NCI-H2029 treated with DMSO at 0.1 percent for 48 hours (cell line): ENCODE measurements at places on chromosomes 13 and 19.

GRCh38 chr13:111183959-111184358 lies 68.8 kb downstream of the ARHGEF7 start:
- no peak for DNase-seq

DNA sequence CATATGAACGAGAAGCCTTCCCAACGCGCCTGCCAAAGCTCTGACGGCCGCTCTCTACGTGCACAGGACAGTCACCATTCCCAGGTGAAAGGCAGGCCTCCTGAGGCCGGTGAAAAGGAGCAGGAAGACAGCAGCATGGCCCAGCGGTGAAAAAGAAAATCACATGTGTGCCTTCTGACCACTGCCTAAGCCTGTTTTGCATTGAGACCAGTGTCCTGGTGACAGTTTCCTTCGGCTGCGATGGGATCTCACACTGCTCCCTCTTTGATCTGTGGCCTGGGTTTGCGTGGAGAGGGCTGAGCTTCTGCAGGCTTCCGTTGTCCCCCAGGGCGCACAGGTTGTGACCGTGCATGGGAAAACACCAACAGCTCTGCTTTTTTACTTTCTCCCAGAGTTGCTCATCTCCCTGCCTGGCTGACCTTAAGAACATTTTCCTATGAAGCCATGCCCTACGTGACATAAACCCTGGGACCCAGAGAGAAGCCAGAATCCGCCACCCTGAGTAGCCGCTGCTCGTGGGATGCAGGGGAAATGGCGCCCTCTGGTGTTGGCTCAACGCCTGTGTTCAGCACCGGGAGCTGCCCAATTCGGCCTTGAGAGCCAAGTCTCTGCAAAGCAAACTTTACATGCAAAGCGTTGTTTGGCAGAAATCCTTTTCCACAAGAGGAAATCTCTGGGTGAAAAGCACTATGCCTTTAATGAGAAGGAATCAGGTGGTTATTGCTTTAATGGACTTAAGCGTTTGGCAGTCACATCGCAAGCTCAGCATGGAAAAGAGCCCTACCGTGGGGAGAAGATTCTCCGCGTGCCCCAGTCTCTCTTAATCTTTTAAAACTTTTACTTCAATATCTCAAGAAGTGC lies 112.2 kb upstream of the GPR12 start:
- no peak for DNase-seq

DNA sequence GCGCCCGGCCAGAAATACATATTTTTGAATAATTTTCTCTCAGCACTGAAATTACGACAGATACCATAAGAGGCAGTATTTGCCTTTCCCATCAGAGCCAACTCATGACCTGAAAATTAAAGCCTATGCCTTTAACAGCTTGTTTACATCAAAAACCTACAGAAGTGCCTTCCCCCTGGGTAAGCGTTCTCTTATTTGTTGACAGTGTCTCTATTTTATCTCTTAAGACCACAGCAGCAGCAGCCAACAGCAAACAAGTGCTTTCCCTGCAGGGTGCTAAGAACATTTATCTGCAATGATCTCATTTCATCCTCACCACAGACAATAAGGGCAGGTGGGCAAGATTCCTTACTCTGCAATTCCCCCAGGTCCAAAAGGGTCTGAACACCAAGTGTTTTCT lies 6.0 kb downstream of the AKAP8L start:
- peak; percentile 27 for DNase-seq

DNA sequence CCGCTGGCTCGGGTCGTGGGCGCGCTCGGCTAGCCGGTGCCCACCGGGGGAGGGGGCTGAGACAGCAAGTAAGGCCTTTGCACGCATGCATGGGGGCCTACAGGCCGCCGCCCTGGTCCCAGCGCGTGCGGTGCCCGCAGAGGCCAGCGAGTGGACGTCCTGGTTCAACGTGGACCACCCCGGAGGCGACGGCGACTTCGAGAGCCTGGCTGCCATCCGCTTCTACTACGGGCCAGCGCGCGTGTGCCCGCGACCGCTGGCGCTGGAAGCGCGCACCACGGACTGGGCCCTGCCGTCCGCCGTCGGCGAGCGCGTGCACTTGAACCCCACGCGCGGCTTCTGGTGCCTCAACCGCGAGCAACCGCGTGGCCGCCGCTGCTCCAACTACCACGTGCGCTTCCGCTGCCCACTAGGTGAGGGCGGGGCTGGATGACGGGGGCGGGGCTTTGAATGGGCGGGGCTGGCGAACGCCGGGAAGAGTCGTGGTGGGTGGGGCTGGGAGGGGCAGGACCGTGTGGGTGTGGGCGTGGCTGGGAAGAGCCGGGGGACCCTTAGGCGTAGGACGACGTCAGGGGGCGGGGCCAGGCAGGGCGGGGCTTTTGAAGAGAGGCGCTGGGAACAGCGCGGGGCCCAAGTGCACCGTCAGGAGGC lies 2.1 kb downstream of the CILP2 start:
- no peak for DNase-seq

GRCh38 chr19:48635966-48636858 lies 967 bp downstream of the DBP start:
- DNase-seq = no peak

DNA sequence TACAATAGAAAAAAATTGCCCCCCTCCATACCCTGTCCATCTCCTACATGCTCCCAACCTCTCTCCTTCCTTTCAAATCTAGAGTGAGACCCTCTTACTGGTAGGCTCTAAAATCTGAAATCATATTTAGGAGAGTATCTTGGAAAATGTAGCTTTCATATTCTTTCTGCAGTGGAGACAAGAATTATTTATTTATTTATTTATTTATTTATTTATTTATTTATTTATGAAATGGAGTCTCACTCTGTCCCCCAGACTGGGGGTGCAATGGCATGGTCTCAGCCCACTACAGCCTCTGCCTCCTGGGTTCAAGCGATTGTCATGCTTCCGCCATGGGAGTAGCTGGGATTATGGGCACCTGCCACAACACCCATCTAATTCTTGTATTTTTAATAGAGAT lies 174.1 kb upstream of the MYO16 start:
- DNase-seq = no peak

DNA sequence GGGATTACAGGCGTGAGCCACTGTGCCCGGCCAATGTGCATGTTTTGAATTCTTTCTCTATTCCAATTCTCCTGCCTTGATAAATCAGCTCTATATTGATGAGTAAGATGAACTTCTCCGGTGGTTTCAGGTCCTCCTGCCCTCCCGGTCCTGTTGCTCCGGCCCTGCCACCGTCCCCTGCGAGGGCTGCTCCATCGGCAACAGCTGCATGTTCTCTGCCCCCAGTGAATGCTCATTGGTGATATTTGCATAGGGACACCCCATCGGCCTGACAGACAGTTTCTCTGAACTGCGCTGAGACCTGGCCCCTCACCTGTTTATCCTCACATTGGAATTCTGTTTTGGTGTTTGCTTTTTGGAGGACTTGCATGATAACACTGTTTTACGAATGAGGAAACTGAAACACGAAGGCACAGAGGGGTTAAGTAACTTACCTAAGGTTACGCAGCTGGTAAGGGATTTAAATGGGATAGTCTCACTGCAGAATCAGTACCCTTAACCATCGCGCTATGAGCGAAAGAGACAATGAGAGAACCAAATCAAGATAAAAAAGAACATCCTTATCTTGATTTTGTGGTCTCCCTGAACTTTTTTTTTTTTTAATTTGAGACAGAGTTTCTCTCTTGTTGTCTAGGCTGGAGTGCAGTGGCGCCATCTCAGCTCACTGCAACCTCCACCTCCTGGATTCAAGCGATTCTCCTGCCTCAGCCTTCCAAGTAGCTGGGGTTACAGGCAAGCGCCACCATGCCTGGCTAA lies 32.2 kb downstream of the ZNF557 start:
- DNase-seq = no peak

- DNase-seq = no peak
Observed at GRCh38 chr13:109379930-109380329, 406.5 kb downstream of the IRS2 start.

DNA sequence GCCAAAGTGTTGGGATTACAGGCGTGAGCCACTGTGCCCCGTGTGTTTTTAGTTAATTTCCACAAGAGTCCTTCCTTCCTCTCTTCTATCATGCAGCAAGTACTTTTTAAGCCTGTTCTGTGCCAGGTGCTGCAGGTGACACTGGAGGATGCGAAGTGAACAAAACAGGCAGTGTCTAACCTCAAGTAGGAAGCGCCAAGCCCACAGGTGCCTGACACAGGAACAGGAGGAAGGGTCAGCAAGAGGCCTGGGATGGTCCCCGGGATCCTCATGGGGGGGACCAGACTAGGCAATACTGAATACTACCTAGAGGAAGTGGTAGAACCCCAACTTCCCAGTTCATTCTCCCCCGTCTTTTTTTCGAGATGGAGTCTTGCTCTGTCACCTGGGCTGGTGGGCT lies 1.8 kb upstream of the CALR start:
- DNase-seq = peak; percentile 23

GRCh38 chr19:32977280-32977679 lies 5.2 kb downstream of the FAAP24 start:
- DNase-seq = peak; percentile 42

GRCh38 chr19:46515879-46516350 lies 20.2 kb upstream of the PNMA8B start:
- no peak for DNase-seq

DNA sequence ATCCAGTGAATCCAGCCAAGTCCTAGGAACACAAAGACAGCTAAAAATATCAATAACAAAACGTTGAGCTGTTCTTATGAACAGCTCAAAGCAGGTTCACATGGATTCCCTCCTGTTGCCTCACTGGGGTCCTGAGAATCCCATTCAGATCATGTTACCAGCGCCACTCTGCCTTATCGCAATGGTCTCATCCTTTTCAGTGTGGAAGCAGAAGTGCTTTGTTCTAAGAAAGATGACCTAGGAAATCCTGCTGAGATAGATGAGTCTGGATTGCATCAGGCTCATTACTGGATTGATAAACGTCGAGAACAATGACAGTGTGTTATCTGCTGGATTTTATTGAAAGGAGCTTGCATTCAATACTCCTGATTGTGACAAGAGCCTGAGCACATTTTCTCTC lies 87.0 kb downstream of the SLAIN1 start:
- no peak for DNase-seq

DNA sequence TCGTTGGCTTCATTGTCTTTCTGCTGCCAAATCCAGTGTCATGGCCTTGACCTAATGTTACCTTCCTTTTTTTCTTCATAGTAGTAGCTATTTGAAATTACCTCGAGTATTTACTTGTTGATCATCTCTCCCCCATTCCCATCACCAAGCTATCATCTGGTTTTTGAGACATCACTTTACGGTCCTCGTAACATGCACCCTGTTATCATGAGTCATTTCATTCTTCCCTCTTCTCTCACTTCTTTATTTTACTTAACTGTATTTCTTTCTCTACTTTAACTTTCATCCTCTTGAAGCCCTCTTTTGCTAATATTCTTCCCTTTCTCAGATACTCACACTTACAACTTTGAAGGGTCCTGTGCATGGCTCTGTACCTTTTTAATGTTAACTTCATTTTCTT lies 31.8 kb downstream of the TPP2 start:
- DNase-seq = no peak

DNA sequence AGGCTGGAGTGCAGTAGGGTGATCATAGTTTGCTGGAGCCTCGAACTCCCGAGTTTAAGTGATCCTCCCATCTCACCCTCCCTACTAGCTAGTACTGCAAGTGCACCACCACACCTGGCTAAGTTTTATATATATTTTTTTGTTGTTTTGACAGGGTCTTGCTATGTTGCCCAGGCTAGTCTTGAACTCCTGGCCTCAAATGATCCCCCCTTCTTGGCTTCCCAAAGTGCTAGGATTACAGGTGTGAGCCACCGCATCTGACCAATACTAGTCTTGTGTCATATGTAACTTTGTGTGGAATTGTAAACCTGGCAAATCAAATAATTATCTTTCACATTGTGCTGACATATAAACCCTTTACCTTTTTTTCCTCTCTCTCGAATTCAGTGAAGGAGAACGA lies 10.2 kb downstream of the HNRNPM start:
- DNase-seq = no peak

- no peak for DNase-seq
Observed at GRCh38 chr13:94708031-94708859, 4.1 kb downstream of the SOX21 start.

GRCh38 chr19:54574051-54574450 lies 461 bp downstream of the LILRA2 start:
- DNase-seq = no peak

GRCh38 chr19:392375-392970 lies 16.5 kb downstream of the C2CD4C start:
- no peak for DNase-seq

DNA sequence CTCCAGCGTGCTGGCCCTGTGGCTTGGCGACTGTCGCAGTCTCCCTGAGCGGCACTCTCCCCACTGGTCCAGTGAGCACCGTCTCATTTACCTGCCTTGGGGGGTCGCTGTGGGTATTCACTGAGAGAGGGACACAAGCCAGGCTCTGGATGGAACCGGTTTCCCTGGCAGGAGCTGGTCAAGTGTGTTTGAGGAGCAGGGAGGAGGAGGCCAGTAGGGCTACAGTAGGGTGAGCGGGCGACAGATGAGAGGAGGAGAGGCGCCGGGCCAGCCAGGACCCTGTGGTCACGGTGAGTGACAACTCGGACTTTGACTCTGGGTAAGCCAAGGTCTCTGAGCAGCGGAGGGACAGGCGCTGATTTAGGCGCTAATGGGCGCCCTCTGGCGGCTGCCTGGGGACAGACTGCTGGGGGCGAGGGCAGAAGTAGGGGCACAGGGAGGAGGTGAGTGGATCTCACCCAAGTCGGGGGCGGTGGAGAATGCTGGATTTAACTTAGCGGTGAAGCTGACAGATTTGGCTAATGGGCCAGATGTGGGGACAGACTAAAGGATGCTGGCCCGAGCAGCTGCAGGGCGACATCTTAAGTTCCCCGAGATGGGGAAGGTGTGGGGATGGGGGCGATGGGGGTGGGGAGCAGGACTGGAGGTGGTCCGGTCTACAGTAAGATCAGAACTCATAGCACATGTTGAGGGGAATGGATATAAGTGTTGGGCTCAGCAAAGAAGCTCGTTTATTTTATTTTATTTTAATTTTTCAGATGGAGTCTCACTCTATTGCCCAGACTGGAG lies 4.7 kb upstream of the PRMT1 start:
- peak; percentile 33 for DNase-seq

DNA sequence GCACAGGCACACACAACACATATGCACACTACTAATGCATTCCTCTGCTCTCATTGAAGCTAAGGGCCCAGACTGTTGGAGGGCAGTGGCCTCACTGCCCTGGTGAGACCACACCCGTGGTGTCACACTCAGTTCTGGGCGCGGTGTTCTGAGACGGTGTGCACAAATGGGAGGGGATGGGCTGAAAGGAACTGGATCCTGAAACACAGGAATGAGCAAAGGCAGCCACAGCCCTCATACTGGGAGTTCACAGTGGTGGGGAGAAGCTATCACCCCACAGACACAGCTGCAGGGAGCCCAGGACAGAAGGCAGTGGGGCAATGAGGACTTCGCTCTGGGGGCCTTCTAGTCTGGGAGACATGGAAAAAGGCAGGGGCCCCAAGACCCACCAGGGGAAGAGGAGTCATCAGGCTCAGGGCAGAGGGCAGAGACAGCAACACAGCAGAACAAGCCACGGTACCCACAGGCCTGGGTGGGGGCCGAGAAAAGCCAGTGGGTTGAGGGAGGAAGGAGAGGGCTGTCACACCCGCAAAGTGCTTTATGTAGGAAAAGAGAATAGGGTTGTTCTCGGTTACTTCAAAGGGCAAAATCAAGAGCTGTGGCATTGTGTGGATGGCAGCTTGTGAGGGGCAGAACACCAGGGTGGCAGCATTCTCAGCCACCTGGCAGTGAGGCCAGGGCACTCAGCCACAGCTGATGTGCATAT lies 75.4 kb upstream of the GPR183 start:
- DNase-seq = no peak
